ENCODE measurements at places on chromosomes 2 and 18.

GRCh38 chr2:120609826-120610395 is 125.8 kb upstream of the GLI2 start:
- DNase-seq: no peak

DNA sequence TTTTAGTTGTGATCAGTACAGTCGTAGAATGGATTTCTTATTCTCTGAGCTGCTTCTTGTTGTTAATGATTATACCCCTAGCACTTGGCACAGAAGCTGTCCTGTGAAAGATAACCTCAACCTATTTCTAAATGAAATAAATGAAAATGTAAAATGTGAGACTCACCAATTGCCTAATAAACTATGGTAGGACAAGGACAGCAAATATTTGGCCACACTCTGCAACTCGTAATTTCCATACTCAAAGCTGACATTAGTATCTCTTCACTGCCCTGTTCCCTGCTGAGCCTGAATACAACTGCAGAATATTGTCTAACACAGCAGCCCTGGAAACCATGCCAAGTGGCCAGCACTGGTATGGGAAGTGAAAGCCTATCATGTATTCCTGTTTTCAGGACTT is 34.5 kb downstream of the TMEM182 start:
- DNase-seq: no peak

DNA sequence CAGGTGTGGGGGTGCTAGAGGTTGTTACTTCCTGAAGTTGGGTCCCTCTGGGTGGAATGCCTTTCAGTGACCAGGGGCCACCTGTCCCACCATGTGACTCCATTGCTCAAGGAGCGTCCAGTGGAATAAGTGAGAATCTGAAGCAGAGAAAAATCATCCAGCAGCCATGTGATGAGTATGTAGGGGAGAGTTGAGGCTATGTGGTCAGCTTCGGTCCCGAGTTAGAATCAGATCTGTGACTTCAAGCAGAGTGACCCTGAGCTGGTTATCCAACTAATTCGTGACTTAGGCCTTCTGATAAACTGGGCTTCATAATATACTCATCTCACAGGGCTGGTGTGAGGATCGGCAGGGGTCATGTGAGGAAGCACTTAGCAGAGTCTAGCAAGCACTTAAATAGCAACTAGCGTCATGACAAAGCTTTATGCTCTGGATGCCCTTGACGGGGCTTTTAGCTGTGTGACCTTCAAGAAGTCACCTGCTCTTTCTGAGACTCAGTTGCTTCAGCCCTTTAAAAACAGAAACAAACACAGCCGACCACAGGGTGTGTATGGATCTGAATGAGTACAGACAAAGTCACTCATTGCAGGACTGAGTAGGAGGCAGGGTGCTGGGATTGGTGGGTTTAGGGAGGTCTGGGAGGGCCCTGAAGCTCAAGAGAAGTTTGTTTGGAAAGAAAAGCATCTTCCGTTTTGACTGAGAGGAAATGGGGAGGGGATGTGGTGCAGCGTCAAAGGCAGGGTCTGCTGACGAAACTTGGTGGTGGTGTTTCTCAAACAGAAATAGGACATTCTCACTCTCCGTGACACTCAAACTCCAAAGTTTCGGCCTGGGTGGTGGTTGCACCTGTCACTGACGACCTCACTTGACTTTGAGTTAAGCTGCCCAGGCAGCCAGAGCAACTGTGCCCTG is 264.0 kb upstream of the CXCR4 start:
- DNase-seq: peak; percentile 10

DNA sequence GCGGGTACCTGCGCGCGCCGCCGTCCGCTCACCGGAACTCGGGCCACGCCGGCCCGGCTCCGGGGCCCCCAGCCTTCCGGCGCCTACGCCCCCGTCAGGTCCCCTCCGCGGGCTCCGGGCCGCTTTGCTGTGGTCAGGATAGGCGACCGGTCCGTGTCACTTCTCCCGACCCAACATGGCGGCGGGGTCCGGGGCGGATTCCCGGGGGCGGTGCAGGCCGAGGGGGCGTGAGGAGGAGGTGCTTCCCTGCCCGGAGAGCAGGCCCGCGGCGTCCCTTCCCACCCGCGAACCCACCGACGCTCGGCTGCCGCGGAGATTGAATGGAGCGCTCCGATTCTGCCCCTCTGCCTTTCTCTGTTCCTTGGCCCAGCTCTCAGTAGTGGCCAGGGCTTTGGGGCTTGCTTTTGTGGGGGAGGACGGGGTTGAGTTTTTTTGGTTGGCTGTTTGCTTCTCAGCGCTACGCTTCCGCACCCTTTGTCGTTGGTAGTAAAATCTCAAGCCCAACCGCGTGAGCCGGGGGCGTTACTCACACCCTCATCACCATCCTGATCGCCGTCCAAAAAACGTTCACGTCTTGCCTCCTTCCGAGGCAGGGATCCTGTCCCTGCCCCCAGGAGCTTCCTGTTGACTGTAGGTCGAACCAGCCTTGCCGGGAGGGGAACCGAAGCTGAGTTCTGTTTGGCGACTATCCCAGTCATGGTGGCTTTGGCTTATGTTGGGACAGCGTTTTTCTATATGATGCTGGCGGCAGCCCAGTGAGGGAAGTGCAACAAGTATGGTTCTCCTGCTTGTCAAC is 532 bp upstream of the YES1 start:
- peak; percentile 50 for DNase-seq

DNA sequence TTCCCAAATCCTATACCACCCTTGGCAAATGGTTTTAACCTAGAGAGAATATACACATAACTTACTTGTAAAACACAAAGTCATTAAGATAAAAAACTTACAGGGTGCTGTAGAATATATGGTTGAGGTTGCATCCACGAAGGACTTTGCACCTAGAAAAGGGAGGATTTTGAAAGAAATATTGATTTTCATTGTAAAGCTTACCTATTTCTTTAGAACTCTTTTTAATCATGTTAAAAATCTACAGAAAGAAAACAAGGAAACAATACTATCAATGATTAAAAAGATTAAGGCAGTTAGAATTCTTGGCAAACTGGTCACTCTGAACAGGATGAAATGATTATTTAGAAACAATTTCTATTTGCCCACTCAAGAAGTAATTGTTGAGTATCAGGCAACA is 81.1 kb upstream of the ITGB6 start:
- no peak for DNase-seq

- DNase-seq: no peak
These were observed 1.2 kb downstream of the MRPL19 start for GRCh38 chr2:75647771-75648170.

DNA sequence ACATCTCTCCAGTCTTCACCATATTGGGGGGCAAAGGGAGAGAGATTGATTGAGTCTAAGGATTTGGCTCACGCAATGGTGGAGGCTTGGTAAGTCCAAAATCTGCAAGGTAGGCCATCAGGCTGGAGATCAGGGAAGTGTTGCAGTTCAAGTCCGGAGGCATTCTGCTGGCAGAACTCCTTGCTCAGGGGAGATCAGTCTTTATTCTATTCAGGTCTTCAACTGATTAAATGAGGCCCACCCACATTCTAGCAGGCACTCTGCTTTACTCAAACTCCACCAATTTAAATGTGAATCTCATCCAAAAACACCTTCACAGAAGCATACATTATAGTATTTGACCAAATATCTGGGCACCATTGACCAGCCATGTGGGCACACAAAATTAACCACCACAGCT is 21.4 kb downstream of the SMYD1 start:
- no peak for DNase-seq

DNA sequence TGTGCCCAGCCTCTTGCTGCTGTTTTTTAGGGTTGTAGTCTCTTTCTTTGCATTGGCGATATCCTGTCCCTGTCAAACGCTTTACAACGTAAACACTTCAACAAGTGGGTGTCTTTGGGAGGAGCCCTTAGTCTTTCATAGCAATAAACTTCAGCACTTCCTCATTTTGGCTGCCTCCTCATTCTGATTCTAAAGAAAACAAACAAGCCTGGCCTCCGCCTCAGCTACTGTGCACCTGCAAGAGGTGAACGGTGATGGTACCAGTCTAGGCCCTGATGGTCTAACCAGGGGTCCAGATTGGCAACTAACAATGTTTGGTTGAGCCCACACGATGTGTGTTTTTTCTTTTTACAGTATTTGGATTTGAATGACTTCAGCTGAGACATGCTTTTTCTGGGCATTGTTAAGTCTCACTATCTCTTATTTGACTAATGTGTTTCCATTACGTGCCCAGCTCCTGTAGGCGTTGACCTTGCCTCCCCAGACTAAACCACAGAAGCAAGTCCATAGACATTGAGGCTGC is 53.2 kb upstream of the CUL3 start:
- no peak for DNase-seq

DNA sequence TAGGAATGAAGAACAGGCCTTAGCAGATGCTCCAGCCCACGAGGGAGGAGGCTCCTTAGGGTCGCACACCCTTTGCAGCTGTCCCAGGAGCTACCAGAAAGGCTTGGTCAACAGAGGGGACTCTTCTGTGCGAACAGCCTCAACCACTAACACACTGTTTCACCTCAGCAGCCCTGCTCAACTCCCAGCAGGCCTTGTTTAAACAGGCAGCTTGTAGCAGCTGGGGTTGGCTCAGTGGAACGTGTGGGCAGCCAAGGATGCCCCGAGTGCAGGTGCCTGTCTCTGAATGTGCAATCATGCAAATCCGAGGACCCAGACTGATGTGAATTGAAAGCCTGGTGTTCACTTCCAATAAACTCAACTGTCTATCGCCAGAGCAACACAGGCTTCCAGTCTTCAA is 88.7 kb upstream of the CXCR4 start:
- no peak for DNase-seq

DNA sequence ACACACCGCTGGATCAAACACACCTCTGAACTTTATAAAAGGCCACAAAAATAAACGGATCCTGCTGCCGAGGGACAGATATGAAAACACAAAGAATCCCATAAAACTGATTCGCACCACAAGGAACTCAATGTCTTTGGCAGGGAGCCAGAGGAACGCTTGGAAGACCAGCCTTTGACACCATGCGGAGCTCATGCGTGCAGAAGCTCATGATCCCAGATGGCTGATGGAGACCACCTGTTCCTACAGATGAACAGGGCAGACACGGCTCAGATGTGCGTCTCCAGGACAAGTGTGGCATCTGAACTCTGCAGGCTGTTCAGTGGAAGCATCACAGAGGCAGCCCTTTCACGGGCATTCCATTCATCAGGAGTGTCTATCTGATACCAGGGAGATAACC is 24.9 kb downstream of the COPS9 start:
- DNase-seq: no peak

DNA sequence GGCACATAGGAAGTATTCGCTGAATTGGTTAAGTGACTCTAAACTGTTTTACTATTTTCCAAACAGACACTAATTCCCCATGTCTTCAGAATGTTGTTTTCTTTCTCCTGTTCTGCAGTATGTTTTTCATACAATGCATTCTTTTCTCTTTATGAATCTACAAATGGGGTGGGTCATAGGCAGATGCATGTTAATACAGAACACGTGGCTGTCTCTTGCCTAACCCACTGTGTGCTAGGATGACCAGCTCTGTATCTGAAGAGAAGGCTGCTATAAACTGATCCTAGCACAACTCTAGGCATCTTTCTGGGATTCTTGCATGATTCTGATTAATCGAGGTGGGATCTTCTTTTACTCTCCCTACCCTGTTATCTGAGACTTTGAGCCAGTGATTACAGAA is 826.0 kb downstream of the PLCL1 start:
- DNase-seq: no peak

- no peak for DNase-seq
These were observed 19.4 kb downstream of the CHMP3 start for GRCh38 chr2:86543793-86544192.

- DNase-seq: no peak
These were observed at the start of gene KCNG2 for GRCh38 chr18:79797518-79798345. Gene KCNG2 (plus strand): TSS chr18:79797938. CDS start chr18:79863668, 65,730 bp downstream.

DNA sequence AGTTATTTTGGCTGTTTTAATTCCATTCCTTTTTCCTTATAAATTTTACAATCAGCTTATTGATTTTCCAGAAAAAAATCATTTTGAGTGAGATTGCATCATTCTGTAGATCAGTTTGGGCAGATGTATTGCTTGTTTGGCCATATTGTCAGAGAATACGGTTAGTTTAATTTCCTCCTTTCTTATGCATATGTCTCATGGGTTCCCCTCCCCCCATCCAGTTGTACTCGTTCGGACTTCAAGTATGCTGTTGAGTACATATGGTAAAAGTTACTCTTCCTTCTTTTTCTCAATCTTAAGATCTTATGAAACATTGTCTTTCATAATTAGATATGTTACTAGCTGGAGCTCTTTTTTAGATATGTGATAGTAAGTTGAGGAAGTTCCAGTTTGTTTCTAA is 131.2 kb upstream of the TTC27 start:
- DNase-seq: no peak

GRCh38 chr18:68791801-68792200 is 6.1 kb upstream of the CCDC102B start:
- no peak for DNase-seq

- no peak for DNase-seq
These were observed 85.5 kb upstream of the PGAP1 start for GRCh38 chr2:197011801-197012641.

GRCh38 chr2:96800061-96801004 is 15.7 kb upstream of the CNNM3 start:
- no peak for DNase-seq

DNA sequence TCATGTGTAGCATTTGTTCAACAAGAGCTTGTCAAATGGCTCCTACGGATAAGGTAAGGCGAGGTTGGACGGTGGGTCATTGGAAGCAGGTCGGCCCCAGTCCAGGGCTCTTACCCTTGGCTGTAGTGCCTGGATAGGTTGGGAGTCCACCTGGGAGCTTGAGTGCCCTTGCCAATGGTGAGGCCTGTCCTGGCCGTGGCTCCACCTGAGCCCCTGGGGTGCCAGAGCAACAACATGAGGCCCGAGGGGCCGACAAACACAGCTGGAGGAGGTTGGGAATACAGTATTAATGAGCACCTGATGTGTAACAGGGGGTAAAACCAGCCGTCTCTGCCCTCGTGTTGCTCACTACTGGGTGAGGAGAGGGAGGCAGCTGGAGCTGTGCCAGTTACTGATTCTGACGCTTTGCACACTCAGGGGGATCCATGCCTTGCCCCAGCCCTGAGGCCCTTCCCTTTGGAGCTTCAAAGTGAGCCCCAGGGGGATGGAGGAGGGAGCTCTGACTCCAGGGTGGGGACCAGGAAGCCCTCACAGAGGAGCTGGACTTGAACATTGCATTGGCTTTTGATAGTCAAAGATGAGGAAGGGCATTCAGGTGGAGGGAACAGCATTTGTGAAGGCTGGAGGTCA is 87.2 kb downstream of the RHOB start:
- no peak for DNase-seq

DNA sequence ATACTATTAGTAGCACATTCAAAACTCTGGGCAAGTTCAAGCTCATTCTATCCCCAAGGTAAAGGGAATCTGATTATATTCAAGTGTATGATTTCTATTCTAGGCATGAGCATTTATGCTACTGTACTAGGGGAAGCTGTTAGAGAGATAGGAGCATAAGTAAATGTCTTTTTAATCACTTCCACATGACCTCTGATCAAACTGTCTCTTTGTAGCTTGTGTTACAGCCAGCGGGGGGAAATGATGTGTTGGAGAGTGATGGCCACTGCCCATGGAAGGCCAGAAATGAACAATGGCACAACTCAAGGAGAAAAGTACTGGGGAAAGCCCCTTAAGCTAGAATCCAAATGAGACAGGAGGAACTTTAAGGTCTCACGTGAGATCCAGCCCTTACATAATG is 894.9 kb upstream of the CDH2 start:
- no peak for DNase-seq

- DNase-seq: no peak
These were observed 550.6 kb downstream of the DSC3 start for GRCh38 chr18:30491815-30492551.

- no peak for DNase-seq
These were observed 83.0 kb downstream of the TAF4B start for GRCh38 chr18:26309281-26309680.

All from stimulated activated CD8-positive, alpha-beta memory T cell treated with anti-CD3 and anti-CD28 coated beads, Interleukin-4, amount 100 ng/mL, for 1 hour (primary cell).